ENCODE measurements at places on chromosomes 6 and 20.

- peak; percentile 65 for DNase-seq
These were observed 33.9 kb upstream of the BCLAF1 start for GRCh38 chr6:136323431-136324112.

DNA sequence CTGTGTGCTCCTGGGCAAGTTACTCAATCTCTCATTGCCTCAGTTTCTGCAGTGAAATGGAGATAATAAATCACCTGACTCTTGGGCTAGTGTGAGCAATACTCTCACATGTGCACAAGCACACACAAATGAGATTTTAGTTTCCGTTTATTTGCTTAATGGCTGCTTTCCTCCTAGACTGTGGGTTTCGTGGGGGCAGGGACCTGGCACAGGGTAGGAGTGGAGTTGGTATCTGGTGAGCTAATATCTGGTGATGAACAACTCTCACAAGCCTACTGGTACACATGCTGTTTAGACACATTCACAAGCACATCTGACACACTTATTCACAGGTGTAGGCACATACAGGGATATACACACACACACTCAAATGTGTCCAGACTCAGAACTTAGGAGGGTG lies 73.8 kb downstream of the TOX2 start:
- no peak for DNase-seq

- DNase-seq = peak; percentile 22
These were observed 548 bp upstream of the TMEM74B start for GRCh38 chr20:1185316-1185741.

DNA sequence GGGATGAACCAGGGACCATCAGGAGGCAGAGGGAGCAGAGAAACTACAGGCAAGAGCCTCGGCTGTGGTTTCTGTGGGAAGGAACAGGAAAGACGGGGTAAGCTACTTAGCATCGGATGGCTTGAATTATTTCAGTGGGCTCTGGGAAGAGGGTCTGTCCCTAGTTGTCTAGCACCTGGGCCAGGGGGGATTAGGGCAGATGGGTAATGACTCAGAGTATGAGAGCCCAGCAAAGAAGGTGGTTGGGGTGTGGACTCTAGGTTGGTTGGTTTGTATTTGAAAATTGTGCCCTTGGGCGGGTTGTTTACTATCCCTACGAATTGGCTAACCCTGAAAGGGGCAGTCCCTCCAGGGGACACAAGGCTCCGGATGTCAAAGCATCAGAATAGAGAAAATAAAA lies 148.5 kb upstream of the TAB2 start:
- DNase-seq = no peak

GRCh38 chr6:135567375-135568083 lies 70.0 kb upstream of the AHI1 start:
- DNase-seq = no peak

- DNase-seq = peak; percentile 69
These were observed 426.6 kb upstream of the MAP3K7 start for GRCh38 chr6:91013511-91013910.

DNA sequence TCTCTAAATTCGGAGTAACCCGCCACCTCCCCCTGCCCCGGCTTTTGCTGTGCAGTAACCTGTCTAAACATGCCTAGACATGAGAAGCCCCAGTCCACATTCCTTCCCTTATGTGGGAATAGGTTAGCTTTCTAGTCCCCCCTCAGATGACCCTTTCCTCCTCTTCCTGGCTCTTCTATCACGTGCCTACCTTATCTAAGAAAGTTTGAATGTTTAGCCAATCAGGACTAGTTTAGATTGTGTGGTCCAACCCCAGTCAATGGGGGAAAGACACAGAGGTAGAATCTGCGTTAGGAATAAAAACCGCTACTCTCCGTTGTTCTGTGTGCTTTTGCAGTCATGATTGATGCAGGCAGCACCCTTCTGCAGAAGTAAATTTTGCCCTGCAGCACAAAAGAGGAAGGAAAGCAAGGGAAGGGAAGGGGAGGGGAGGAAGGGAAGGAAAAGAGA lies 69.0 kb upstream of the CD93 start:
- no peak for DNase-seq
